ENCODE measurements at places on chromosomes 3 and 15.

DNA sequence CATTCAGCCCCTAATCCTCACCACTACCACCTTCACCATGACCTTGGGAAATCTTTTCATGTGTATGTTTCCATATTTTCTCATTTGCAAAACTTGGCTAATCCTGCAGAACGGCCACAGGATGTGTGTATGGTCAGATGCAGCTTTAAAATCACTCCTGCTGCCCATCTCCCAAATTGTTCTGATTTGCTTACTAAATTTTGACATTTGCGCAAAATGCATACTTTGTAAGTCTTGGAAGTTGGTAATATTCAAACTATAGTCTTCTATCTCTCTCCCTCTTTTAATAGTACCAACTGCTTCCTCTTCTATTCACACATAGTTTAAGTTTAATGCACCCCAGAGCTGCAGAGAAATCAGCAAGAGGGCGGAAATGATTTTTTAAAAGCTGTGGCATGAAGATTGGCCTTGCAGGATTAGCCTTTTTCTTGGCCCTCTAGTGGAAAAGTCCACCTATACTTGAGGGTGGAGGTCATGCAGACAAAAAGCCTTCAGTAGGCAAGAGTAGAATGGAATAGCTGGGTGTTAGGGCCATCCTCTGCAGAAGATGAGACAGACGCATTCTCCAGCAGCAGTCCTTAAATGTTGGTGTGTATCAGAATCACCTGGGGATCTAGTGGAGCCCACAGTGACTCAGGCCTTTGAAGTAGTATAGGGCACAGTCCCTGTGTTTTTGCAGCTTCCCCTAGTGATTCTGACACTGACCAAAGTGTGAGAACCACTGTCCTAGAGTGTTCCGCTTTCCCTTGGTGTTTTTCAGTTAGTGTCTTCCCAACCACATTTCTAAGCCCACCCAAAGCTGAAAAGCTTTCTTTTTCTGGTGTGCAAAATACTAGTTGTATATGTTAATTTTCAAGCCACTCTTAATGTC lies 181.7 kb downstream of the CHST2 start:
- DNase-seq: no peak

- DNase-seq: no peak
These were observed 91.0 kb downstream of the CPN2 start for GRCh38 chr3:194259982-194260766.

GRCh38 chr15:78790027-78790426 lies 21.2 kb downstream of the ADAMTS7 start:
- DNase-seq: no peak

DNA sequence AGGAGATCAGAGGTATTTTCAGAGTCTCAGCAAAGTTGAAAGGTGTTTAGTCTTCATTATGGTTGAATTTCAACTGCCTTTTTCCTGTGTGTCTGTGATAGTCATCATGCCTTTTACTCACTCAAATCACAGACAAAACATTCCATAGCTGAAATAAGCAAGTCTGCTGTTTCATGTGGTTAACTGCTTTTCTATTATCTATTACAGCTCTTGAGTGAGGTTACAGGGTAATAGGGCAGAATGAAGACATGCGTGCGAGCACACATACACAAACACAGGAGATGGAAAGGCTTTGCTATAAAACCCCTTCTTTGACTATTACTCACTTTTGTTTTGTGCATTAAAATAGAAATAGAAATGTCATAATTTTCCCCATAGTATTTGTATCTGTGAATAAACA lies 192.6 kb upstream of the RARB start:
- DNase-seq: no peak

DNA sequence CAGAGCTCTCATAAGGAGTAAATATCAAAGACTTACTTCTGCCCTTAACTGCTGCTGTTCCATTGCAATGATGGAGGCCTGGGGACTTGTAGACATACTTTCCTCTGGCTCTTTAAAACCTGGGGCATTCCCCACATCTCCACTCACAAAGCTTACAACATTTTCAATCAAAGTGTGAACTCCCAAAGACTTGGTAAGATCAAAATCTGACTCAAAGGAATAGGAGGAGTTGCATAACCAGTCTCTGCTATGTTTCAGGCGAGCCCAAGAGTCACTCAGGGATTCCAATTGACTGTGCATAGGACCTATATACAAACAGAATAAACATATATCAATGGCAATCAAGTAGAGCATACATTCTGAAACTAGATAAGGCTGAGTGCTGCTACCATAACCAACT lies 101.5 kb downstream of the FBXL22 start:
- DNase-seq: no peak

GRCh38 chr15:78993257-78993930 lies 48.5 kb upstream of the CTSH start:
- no peak for DNase-seq

DNA sequence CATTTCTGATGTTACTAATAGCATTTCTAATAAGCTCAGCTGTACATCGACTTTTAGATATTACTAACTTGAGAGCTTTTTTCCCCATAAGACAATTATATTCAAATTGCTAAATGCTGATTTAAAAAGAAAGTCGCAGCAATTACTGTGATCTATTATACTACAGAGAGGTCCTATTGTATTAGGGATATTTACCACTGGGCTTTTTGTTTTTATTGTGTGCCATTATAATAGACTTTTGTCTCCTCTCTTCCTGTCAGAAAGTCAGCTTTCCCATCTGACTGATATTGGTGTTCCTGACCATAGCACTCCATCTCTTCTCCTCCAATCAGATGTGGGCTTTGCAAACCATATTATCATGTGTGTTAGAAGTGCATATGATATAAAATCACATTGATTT lies 27.2 kb upstream of the RYR3 start:
- no peak for DNase-seq

DNA sequence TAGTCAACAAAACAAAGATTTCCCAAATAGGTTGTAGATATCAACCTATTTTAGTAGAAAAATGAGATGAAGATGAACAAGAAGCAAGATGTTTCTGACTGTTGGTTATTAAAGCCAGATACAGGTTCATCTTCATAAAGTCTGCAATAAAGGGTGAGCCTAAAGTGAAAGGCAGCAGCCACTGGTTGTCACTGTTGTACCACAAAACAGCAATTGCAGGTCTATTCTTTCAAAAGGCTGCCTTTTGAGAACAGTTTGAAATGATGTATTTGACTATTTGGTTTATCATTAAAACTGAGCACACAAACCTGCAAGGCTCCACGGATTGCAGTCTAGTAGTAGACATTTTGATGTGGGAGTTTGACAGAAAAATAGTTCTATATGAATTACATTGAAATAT lies 543.4 kb downstream of the GBE1 start:
- no peak for DNase-seq

DNA sequence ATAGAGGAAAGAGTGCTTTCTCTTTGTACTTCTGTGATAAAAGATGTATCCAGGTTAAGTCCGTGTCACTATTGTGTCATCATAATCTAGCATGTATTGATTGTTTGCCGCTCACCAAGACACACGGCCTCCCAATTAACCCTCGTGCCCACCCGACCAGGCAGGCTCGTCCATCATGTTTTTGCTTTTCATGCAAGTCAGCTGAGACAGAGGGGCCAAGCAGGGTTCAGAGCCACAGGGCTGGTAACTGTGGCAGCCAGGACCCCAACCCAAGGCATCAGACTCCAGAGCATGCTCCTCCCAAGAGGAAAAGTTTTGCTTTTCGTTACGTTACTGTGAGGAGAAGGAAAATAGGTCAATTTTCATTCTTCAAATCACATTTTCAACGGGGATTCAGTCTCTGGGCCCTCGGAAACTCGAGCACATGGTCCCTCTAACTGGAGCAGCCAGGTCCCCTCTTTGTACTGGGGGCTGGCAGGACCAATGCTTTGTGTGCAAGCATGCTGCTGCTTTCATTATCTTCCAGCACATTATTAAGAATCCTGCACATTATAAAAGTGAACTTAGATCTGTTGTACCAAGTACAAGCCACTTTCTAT lies 161.1 kb upstream of the TOPAZ1 start:
- DNase-seq: no peak

DNA sequence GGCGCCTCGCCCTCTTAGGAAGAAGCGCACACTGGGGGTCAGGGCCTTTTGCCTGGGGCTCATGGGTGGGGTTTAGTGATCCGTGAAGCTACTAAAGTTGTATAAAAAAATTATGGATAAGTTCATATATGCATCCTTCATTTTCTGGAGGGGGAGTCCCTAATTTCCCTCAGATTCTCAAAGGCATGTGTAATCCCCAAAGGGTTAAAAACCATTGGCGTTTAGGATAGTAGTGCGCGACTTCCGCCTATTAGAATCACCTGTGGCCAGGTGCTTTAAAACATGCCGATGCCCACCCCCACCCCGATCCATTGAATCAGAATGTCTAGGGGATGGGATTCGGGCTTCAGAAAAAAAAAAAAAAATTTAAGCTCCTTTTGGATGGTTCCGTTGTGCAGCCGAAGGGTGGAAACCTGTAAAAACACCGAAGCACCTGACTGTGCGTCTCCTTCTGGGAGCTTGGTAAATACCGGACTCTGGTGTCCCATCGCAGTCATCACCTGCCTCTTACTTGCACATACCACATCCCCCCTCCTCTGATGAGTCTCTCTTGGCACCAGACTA lies 570 bp downstream of the APH1B start:
- DNase-seq: no peak

- no peak for DNase-seq
These were observed 147.5 kb downstream of the FILIP1L start for GRCh38 chr3:99966662-99967416.

- no peak for DNase-seq
These were observed 214.4 kb downstream of the OCA2 start for GRCh38 chr15:27884726-27885125.

DNA sequence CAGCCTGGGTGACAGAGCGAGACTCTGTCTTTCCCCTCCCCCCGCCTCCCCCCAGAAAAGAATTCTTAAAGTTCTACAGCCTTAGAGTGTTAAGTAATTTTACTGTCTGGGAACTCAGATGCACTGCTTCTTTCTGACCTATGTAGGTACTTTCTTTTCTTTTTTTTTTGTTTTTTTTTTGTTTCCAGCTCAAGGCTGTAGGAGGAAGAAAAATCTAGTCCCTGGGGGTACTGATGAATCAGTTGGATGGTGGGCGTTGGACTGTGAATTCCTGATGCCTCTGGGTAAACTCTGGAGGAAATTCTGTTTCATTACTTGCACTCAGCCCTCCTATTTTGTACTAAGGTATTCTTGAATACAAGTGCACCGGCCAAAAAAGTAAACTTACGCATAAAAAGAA lies 10.8 kb downstream of the GHRL start:
- DNase-seq: no peak

DNA sequence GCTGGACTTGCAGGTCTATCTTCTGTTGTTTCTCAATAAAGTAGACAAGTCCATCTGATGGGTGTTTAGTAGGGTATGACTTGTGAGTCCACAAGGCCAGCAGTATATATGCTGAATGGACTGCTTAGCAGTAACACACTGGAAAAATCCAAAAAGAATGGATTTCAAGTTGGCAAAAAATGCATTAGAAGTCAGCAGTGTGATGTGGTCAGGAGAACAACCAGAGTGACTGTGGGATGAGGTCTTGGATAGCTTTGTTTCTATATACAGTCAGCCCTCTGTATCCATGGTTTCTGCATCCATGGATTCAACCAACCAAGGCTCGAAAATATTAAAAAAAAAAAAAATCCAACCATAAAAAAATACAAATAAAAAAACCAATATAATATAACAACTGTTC lies 55.8 kb downstream of the LPP start:
- DNase-seq: no peak

DNA sequence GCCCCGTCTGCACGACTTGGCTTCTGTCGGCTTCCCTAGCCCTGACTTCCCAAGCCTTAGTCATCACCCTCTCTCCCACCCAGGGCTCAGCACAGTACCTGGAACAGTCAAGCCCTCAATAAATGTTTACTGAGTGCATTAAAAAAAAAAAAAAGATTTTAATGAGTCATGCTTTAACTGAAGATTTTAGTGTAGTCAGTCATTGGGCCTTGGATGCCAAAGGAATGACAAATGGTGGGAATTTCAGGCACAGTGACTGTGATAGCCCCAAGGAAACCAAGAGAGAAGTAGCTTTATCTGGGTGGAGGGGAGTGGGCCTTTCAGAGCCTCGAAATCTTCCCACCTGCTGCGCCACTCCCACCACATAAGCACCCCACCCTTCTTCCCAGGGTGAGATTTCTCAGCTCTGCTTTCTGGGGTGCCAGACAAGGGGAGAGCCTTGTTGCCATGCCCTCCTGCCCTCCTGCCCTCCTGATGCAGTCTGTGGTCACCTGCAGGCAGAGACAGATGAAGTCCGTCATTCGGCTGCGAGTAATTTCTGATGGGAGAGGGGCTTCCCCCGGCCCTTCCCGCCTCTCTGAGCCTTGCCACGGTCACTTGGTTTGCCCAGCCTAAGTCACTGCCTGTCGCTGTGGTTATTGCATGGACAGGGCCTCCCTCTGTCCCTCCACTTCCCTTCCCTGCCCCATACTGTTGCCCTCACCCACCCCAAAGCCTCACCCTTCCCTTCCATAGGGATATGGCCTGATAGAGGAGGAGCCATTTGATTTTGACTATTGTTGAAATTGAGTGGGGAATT lies 41.8 kb downstream of the SMAD3 start:
- DNase-seq: no peak

- no peak for DNase-seq
These were observed 920.6 kb upstream of the CFAP20DC start for GRCh38 chr3:59970376-59970775.

DNA sequence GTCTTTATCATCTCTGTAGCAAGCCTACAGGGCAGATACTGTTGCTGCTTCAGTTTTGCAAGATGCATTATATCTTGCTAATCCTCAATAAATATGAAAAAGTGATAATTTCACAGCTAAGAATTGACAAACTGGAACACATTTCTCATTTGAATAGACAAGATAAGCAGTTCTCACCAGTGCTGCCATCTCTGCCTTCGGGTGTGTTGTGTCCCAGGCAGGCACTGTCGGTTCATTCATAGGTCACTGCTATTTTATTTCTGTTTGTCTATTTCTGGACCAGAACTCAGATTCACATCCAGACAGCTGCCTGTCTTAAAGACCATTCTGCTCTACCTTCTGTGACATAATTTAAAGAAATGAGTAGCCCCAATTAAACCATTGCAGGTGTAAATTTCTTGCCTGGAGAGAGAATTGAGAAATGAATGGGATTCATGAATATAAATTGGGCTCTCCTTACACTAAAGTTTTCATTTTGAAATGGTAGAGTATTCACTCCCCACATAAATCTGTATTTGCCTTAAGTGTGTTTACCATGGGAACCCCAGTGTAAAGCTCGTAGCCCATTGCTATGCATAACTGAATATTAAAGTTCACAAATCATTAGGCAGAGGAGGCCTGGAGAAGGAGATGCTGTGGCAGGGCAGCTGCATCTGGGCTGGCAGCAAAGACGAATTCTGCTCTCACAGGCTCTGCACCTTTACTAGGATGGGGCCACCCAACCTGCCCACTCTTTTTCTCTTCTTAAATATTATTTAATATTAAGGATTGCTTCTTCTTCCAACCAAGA lies 149.9 kb downstream of the ARPP21 start:
- DNase-seq: no peak

GRCh38 chr15:72584006-72584405 lies 70.5 kb upstream of the GOLGA6B start:
- DNase-seq: no peak

GRCh38 chr15:79954661-79955060 lies 16.3 kb downstream of the BCL2A1 start:
- no peak for DNase-seq

- no peak for DNase-seq
These were observed 4.6 kb downstream of the LRRC2 start for GRCh38 chr3:46561511-46561910.

- DNase-seq: no peak
These were observed 1.9 kb downstream of the SPG11 start for GRCh38 chr15:44661576-44661975.

Data from GM13977 (cell line).